K562 (cell line): ENCODE measurements at places on chromosomes 3 and 15. TPM values are rescaled to one million over a fixed set of nuclear protein-coding genes. Genes with fewer than 3 reads are reported as not detected.

GRCh38 chr3:159798951-159799350 lies 189.7 kb upstream of the IL12A start:
- DNase-seq = no peak

DNA sequence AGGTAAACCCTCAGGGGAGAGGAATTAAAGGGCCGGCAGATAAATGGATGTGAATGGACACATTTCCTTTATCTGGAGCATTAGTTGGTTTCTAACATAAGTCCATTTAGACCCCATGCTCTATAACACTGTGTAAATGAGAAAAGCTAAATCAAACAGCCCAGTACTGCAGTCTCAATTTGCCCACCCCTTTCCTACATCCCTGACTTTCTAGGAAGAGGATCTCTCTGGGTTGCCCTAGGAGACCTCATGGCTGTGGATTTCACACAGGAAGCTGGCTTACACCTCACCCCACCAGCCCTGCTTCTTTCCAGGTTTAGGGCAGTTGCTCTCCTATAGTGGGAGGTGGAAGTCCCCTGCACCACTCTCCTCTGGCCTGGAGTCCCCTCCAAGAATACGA lies 126.2 kb downstream of the CLSTN2 start:
- no peak for DNase-seq

GRCh38 chr3:141086188-141086587 lies 35.0 kb downstream of the SPSB4 start:
- DNase-seq = no peak

Gene UBA7
- total RNA-seq = 3.3 and 3.7 TPM in 2 replicates

DNA sequence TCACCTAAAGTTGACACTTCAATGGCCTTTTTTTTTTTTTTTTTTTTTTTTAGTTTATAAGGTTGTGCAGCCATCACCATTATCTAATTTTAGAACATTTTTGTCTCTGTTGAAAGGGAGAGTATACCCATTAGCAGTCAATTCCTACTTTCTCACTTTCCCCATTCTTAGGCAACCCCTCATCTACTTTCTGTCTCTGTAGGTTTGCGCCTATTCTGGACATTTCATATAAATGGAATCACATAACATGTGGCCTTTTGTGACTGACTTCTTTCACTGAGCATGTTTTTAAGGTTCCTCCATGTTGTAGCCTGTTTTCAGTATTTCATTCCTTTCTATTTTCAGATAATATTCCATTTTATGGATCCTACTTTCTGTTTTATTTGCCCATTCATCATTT lies 56.3 kb downstream of the BLM start:
- DNase-seq = no peak

Gene PCSK6
- 17.6 and 18.3 TPM in 2 replicates for total RNA-seq

GRCh38 chr3:69647511-69648110 lies 91.7 kb upstream of the MITF start:
- no peak for DNase-seq

Gene ZNF280D
- total RNA-seq = 18.6 and 22.0 TPM in 2 replicates

DNA sequence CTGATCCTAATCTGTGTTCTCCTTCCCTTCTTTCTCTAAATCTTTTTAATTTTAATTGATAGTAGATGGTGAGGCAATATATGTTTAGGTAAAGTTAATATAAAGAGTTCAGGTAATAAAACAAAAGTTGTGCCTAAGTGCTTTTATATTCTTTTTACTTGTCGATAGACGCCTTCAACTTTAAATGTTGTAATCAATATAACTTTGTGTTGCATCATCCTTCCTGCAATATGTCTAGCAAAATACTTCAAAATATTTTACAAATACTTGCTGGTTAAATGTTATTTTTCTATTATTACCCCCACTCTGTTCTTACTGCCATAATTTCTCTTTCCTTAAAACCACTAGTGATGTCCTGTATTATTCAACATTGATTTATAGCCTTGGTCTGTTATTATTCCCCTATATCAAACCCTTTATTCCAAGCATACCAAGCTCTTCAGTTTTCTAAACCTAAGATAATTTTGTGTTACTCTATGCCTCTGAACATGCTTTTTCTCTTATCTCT lies 92.4 kb downstream of the NAALADL2 start:
- DNase-seq = no peak

DNA sequence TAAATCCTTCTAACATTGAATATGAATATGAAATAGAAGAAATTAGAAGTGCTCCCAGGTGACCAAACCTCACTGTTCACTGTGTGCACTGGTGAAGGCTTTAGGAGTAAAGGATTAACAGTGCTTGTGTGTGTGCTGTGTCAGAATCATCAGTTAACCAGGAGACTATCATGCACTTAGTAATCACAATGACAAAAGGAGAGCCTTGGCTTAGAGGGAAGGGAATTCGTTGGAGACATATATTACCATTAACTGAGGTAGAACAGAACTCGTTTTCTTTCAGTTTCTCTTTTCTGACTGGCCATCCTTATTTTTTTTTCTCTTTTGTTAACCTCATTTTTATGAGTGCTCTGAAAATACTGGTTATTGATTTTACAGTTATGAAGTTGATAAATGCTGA lies 213.3 kb upstream of the GBE1 start:
- DNase-seq = no peak

DNA sequence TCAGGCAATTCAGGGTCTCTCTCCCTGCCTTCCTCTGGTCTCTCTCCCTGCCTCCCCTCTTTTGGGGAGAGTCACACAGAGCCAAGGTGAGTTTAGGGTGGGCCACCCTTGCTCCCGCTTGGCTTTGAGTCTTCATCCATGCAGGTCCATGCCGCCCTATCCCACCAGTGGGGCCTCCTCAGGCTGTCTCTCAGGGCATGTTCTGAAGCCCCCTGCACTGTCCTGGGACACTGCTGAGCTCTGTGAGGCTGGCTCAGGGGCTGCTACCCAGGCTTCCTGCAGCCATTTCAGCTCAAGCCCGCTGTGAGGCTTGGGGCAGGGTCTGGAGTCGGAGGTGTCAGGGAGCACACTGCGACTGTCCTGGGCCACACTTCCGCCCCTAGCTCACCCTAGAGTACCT lies 203.1 kb downstream of the SSR3 start:
- DNase-seq = no peak

DNA sequence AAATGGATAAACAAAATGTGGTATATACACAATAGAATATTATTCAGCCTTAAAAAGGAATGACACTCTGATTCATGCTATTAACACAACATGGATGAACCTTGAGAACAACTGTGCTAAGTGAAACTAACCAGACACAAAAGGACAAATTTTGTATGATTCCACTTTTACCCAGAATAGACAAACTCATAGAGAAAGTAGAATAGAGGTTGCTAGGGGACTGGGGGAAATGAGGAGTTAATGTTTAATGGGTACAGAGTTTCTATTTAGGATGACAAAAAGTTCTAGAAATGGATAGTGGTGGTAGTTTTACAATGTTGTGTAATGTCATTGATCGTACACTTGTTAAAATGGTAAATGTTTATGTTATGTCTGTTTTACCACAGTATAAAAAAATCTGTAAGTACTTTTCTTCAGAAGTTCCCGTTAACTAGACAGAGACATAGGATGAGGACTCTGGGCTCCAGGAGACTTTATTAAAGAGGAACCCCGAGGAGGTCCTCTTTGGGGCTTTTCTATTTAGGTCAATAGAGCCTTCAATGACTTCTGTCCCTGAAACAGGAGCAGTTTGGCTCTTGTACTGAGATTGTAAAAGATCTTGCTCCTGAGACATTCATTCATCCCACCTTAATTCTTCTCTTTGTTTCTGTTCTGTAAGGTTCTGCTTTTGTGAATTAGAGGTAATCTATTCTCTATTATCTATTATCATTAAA lies 24.5 kb downstream of the ABHD6 start:
- DNase-seq = no peak

DNA sequence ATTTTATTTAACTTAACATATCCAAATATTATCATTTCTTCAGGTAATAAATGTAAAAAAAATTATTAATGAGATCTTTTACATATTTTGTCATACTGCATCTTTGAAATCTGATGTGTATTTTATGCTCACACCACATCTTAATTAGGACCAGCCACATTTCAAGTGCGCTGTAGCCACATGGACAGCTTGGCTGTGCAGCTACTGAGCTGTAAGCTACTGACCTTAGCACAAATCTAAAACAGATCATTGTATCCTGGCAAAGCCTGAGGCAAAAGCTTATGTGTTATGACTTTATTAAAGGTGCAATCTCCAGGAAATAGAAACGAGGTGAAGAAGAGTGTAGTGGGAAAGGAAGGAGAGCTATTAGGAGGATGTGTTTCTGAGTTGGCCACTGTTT lies 126.7 kb upstream of the UBE2E2 start:
- DNase-seq = no peak

DNA sequence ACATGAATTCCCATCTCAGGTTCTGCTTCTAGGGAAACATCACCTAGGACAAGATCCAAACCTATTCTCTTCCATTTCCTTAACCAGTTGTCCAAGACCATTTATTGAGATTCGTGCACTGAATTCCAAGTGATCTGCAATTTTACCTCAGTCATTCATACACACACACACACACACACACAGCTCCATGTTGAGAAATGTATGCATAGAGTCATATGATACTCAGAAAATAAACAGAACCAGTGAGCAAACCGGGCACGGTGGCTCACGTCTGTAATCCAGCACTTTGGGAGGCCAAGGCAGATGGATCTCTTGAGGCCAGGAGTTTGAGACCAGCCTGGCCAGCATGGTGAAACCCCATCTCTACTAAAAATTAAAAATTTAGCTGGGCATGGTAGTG lies 6.1 kb upstream of the KPNA1 start:
- no peak for DNase-seq

- DNase-seq = no peak
Measured at GRCh38 chr3:18425641-18426257, 610 bp upstream of the SATB1 start.

- no peak for DNase-seq
Measured at GRCh38 chr3:61913701-61914100, 352.3 kb downstream of the PTPRG start.

DNA sequence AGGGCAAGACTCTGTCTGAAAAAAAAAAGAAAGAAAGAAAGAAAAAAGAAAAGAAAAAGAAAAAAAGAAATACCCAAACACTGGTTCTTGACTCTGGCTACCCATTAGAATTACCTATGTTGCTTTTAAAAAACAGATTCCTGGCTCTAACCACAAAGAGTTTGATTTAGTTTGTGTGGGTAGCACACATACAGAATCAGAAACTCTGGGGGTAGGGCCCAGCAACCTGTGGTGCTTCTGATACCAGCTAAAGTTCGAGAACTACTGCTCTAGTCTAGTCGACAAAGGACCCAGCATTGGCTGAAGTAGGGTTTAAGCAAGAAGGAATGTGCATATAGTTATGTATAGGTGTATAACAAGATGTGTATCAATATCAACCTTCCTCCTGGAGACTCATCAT lies 392.7 kb downstream of the EFHB start:
- DNase-seq = no peak

Gene PLA1A
- total RNA-seq = not detected in 2 replicates

Gene SPTBN5
- total RNA-seq = 0.02 TPM in 1 of 2 replicates, not detected in the other

Gene JMJD7
- 12.2 and 13.1 TPM in 2 replicates for total RNA-seq

- DNase-seq = no peak
Measured at GRCh38 chr15:50257332-50257731, 8.2 kb downstream of the HDC start.

- DNase-seq = no peak
Measured at GRCh38 chr3:25452192-25452591, 24.1 kb downstream of the RARB start.

Gene SOX2
- 0.07 and 0.13 TPM in 2 replicates for total RNA-seq

Gene TGM5
- not detected in 2 replicates for total RNA-seq

DNA sequence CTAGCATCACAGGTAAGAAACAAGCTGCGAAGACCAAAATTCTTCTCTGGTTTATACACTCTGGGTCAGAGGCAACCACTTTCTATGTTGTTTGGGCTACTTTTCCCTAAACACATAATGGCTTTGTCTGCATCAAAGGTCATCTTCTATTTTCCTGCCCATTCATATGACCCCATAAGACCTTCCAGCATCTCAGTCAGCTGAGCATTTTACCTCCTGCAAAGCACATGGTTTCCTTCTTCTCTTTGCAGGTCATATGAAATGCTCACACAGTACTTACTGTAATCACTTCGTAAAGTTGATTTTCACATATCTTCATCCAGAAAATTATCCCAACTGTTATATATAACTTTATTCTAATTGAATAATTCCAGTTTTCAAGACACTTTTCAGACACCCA lies 34.8 kb downstream of the LIPC start:
- no peak for DNase-seq

Gene GOLGA6L25
- total RNA-seq = not detected in 2 replicates

Gene STAC
- not detected in 2 replicates for total RNA-seq

GRCh38 chr3:9743548-9743947 lies 6.2 kb upstream of the OGG1 start:
- no peak for DNase-seq

Gene DUOX1
- total RNA-seq = 0.22 TPM in 2 replicates

DNA sequence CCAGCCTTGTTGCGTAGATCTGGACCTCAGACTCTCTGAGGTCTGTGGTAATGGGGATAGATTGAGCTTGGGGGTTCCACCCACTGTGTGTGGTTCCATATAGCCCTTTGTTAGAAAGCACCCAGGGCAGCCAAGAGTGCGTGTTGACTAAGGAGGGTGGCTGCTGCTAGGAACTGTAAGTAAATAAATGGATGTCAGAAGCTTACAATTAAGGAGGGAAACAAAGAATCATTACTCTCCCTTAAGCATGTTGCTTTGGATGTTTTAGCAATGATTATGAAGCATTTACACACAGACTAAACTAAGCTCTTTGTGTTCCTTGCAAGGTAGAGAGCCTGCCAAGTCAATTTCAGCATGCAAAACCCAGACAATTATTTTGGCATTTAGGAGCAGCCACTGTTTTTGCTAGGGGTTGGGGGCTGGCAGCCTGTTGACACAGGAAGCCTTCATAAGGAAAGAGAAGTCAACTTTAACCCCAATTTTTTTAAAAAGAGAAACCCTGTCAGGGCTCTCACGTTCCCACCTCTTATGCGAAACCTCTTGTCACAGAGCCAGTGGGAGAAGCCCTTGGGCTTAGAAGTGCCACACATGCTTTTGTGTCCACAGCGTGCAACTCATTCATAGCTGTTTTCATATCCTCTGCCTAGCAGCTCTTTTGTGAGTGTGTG lies 127.8 kb downstream of the CMSS1 start:
- no peak for DNase-seq

Gene TF
- total RNA-seq = 9.2 and 11.1 TPM in 2 replicates

DNA sequence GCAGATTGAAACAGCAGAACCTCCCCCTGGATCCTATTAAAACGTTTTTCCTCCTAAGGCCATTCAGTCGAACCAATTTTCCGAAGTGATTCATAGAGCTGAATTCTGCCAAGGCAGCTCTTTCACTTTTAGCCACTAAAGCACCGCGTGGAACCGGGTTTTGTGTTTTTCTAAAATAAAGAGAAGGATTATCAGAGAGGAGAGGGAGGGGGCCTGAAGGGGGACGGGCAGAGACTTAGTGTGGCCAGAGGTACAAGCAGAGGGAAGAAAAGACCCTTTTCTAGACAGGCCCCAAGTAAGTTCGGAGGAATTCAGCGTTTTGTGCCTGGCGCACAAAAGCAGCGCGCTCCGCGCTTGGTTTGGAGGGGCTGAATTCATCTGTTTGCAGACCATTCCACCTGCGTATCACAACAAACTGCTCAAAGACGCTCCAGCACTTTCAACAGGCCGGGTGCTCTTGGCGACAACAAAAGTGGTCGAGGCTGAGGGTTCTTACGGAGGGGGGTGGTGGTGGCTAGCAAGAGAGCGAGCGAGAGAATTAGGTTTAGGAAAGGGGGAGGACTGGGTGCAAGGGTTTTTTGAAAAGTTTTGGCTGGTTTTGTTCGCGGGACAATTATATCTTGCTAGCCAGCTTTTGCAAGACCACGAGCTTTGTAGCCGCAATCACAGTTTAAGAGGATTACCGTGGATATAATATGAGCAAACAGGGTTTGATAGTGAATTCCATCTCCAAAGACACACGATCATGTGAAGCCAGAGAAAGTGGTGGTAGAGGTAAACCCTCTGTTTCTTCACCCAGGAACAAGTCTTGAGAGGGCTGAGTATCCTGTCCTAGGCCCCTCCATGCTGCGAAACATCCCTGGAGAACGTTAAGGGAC lies 1.2 kb upstream of the FEZF2 start:
- no peak for DNase-seq
